H9 (cell line): ENCODE measurements at places on chromosomes 6 and 20.

DNA sequence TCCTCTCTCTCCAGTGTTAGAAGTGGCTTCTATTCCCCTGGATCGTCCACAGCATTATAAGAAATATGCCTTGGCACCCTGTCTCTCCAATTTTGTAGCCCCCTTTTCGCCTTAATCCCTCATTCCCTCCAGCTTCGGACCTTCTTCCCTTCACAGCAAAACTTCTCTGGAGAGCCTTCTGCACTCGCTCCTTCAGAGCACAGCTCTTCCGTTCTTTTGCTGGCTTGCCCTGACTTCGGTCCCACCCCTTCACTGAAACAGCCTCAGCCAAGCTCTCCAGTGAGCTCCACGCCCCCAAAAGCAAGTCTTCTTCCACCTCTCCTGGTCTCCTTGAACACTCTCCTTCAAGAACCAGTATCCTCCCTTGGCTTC, 134.7 kb upstream of the RNF24 start:
- DNase-seq, result no peak

DNA sequence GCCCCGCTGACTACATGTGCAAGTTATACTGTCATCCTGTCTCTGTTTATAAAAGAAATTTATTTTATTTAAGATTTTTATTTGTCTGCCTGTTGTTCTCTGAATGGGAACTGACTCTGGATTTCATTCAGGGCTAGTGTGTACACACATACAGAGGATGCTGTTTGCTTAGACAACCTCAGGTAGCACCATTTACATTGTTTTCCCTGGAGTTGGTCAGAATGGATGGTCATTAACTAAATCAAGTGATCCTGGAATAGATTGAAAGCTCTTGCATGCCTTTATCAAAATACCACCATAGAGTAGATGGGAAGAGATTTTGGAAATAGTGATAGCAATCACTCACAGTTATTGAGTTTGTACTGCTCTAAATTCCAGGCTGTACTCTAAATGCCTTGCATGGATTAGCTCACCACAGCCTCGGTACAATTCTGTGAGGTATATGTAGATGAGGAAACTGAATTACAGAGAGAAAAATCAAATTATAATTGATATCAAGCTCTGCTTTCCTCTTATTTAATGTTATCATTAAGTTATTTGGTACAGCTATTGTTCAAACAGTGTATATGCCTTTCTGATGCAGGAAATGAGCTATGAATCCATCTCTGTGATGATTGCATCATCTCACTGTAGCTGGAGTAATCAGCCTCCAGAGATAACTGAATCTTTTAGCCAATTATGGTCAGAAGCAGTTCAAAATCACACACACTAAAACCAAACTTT, 51.9 kb downstream of the RNF217 start:
- no peak for DNase-seq

DNA sequence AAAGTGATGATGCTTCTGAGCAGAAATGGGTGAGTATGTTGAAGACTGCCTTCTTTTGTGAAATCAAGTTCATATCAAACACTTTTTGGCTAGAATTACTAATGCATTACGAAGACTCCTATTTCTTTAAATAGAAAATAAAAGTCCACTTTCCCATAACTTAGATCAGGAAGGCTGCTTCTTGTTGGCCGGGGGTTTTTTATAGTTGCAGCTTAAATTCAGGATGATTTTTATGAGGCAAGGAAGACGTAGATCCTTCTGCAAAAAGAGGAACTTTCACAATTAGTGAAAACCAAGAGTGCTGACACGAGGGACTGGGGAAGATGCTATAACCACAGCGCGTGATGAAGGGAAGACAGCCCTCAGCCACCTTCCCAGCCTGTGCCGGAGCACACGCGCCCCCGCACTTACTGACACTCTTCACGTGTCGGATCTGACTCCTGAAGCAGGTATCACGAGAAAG, 206.1 kb upstream of the PRDM1 start:
- no peak for DNase-seq

DNA sequence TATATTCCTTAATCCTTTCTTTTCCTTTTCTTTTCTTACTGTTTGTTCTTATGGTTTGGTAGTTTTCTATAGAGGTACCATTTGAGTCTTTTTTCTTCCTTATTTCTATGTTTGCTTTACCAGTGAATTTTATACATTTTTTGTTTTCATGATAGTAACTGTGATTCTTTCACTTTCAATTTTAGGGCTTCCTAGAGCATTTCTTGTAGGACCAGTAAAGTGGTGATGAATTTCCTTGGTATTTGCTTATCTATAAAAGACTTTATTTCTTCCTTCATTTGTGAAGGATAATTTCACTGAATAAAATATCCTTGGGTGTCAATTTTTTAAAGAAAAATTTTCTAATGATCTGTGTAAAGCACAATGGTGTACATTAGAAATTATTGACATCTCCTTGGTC, 637.4 kb downstream of the CD109 start:
- no peak for DNase-seq

- DNase-seq, result no peak
Observed at GRCh38 chr6:159535656-159536350, 157.2 kb downstream of the SOD2 start.

DNA sequence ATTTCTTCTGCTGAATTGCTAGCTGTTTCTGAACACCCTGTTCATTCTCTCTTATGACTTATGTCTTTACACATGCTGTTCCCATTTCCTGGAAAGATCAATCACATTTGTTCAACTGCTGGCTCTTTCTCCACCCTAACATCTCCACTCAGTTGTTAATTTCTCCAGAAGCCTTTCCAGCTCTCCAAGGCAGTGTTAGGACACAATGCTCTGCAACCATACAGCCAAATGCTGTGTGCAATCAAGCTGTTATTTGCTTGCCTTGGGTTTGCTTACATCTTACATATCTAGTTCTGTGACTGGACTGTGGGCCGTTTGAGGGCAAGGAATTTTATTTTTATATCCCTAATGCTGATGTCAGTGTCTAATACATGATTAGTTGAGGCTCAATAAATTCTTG, 24.2 kb upstream of the CITED2 start:
- no peak for DNase-seq

DNA sequence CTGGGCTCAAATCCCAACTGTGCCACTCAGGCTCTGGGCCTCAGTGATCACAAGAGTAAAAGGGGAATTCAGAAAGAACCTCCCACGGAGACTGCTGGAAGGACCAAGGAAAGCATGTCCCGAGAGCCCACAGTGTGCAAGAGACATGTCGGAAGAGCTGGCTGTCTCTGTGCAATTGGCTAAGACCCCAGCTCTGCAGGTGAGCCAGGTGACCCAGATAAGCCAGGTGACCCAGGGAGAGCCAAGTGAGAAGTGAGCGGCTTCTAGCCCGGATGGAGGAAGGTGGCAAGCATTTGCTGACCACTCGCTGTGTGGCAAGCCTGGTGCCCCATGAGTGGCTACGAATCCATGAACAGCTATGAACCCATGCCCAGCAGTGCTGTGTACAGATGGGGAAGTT, 59.1 kb downstream of the RIPOR3 start:
- DNase-seq, result no peak

DNA sequence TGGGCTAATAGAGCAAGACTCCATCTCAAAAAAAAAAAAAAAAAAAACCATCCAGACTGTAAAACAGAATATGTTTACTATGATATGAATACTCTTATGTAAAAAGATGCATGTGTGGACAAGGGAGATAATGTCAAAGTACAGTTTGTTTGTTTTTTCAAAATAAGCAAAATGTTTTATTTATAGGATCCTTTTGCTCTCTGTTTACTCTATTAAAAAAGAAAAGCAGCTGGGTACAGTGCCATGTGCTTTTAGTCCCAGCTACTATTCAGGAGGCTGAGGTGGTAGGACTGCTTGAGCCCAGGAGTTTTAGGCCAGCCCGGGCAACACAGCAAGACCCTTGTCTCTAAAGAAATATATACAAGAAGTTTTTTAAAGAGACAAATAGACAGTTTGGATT, 38.1 kb downstream of the UQCC1 start:
- no peak for DNase-seq
